Activated T-cell treated with anti-CD3 and anti-CD28 coated beads for 4 hours (primary cell): ENCODE measurements at places on chromosomes 4 and X.

DNA sequence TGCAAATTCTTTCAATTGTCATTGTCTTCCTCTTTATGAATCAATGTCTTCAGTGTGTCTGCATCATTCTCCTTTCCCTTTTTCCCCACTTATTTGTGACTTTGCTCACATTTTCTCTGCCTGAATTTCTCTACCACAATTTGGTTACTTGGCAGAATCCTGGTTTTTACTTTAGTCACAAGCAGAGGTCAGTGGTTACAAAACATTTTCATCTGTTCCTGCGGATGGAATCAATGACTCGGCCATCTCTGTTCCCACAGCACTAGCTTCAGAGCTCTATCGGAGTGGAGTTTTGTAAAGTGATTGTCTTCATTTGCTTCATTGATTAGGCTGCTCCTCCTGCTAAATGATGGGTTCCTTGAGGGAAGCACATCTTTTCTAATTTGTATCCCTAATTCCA lies 501.3 kb upstream of the AADAT start:
- no peak for DNase-seq

- DNase-seq, result no peak
These were observed 23.1 kb downstream of the COL4A6 start for GRCh38 chrX:108415146-108415545.

- no peak for DNase-seq
These were observed 339.8 kb downstream of the BCOR start for GRCh38 chrX:39757971-39758370.

GRCh38 chr4:106019771-106020170 lies 124.5 kb downstream of the NPNT start:
- DNase-seq, result no peak

GRCh38 chr4:184617600-184618196 lies 31.5 kb downstream of the CASP3 start:
- no peak for DNase-seq

DNA sequence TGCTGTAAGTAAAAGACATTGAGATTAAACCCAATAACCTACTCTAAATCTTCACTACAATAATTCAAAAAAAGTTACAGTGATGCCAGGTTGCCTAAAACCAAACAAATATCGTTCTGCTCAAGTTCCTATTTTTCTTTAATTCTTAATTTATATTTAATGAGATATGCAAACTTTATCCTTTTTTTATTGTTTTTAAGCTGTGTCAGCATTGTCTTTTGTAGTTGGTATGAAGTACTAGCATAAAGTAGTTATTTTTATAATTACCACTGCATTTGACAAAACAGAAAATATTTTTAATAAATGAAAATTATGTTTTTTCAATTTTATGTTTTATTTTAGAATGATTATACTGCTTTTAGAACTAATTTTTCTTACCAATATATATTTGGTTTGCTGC lies 1431.1 kb upstream of the PCDH7 start:
- DNase-seq, result no peak

- no peak for DNase-seq
These were observed 452.3 kb downstream of the ZIC3 start for GRCh38 chrX:138018145-138018799.

DNA sequence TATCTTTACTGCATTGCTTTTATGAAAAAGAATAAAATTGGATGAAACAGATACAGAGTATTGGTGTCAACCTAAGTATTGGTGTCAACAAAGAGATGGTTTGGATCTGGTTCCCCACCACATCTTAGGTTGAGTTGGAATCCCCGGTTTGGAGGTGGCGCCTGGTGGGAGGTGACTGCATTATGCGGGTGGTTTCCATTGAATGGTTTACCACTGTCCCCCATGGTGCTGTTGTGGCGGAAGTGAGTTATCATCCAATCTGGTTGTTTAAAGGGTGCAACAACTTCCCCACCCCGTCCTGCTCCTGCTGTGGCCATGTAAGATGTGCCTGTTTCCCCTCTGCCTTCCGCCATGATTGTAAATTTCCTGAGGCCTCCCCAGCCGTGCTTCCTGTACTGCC lies 52.8 kb upstream of the CD99 start:
- DNase-seq, result no peak

- DNase-seq, result no peak
These were observed 134.5 kb upstream of the TAPT1 start for GRCh38 chr4:16360694-16361262.

- no peak for DNase-seq
These were observed 541.4 kb downstream of the TLL1 start for GRCh38 chr4:166414431-166414830.

GRCh38 chrX:103157496-103158316 lies 57.2 kb upstream of the BEX4 start:
- no peak for DNase-seq

DNA sequence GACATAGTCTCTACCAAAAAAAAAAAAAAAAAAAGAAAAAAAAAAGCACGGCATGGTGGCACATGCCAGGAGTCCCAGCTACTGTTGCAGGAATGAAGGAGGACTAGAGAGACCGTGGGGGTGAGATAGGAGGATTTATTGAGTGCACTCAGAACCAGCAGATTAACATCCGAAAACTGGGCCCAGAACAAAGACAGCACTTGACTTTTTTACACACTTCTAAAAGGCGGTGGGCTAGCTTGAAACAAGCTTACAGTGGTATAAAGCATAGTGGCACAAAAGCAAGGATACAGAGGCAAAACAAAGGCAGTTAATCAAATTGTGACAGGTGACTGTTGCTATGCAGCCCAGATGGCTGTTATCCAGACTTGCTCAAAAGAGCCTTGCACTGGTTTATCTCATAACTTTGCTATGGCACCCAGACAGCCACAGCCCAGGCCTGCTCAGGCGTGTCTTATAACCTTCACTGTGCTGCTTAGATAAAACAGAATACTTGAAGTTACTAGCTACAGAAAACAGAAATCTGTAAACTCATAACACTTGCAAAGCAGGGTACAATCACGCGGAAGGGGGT lies 9.9 kb upstream of the PI4K2B start:
- DNase-seq, result no peak

DNA sequence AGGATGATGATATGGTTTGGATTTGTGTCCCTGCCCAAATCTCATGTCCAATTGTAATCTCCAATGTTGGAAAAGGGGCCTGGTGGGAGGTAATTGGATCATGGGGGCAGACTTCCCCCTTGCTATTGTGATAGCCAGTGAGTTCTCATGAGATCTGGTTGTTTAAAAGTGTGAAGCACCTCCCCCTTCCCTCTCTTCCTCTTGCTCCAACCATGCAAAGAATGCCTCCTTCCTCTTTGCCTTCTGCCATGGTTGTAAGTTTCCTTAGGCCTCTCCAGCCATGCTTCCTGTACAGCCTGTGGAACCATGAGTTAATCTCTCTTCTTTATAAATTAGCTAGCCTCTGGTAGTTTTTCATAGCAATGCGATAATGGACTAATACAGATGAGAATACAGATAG lies 19.7 kb upstream of the ALG13 start:
- no peak for DNase-seq
